ENCODE measurements at places on chromosomes 11 and 22.

- no peak for DNase-seq
Observed at GRCh38 chr22:22752556-22753477, 108.4 kb downstream of the GGTLC2 start.

DNA sequence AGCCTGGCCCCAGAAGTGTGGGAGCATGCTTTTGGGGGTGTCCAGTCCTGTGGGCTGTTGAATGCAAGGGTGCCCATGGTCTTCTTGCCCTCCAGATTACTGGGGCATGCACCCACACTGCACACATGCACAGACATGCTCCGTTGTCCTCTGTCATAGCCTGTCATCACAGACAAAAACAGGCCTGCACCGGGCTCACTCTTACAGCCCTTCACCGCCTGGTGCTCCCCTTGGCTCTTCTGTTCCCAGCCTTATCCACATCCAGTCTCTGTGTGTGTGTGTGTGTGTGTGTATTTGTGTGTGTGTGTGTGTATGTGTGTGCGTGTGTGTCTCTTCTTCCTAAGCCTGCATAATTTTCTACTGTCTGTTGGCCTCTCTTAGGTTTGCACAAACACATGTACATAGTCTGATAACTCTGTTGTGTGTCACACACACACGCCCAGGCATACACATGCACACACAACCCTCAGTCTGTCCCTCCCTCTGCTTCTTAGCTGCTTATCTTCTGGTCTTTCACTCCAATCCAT lies 23.4 kb upstream of the NECTIN1 start:
- no peak for DNase-seq

- no peak for DNase-seq
Observed at GRCh38 chr11:134558258-134558835, 146.3 kb upstream of the B3GAT1 start.

DNA sequence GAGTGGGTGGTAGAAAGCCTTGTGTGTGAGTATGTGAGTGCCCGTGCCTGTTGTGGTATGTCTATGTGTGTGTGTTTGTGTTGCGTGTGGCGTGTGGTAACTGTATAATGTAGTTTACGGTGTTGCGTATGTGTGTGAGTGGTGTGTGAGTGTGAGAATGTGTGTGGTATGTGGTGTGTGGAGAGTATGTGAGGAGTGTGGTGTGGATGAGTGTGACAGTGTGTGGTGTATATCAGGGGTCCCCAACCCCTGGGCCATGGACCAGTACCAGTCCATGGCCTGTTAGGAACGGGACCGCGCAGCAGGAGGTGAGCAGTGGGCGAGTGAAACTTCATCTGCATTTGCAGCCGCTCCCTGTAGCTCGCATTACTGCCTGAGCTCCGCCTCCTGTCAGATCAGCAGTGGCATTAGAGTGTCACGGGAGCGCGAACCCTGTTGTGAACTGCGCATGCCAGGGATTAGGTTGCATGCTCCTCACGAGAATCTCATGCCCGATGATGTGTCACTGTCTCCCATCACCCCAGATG lies 5.7 kb downstream of the UPK3A start:
- DNase-seq: no peak

- no peak for DNase-seq
Observed at GRCh38 chr11:113874096-113874495, 1.3 kb downstream of the USP28 start.
